ENCODE measurements at places on chromosomes 2 and 18.

DNA sequence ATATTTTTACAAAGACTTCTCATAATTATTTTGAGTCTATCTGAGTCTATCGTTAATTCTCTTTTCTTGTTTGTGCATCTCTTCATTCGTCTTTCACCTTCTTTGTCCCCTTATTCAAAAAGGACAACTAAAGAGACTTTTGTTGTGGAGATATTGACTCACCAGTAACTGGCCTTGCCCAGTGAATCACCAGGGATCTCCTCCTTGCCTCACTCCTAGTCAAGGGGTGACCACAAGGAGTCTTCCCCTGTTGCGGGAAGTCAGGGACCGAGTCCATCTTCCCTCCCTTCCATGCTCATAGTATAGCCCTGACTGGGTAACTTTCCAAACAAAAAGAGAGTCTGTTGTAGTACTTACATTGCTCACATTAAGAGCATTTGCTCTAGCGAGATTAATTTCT lies 158.9 kb downstream of the NEB start:
- no peak for DNase-seq

GRCh38 chr18:74598350-74599001 lies 806 bp downstream of the ZNF407 start:
- peak; percentile 65 for DNase-seq

GRCh38 chr18:31577195-31577594 lies 14.5 kb upstream of the TTR start:
- no peak for DNase-seq

- DNase-seq: no peak
These were observed 82.2 kb upstream of the SEC11C start for GRCh38 chr18:59057493-59057795.

DNA sequence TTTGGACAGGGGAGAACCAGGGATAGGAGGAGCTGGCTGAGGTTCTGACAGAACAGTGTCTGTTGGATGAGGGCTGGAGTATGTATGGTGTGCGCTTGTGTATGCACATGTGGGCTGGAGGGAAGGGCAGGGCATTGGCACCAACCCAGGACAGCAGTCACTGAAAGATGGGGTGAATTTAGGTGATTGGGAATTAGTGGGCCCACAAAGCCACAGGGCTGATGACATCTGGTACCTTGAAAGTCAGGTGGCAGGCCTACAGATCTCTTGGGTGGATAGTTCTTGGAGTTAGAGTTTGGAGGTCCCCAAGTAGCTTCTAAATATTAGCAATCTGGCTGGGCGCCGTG lies 45.7 kb downstream of the C2orf42 start:
- no peak for DNase-seq

GRCh38 chr18:23619388-23619881 lies 33.1 kb upstream of the NPC1 start:
- no peak for DNase-seq

- DNase-seq: no peak
These were observed 209.3 kb downstream of the SLC4A3 start for GRCh38 chr2:219836647-219837177.

GRCh38 chr2:108285616-108286015 lies 3.1 kb upstream of the SULT1C2 start:
- no peak for DNase-seq

GRCh38 chr2:241814393-241814642 lies 5.3 kb downstream of the NEU4 start:
- no peak for DNase-seq

- DNase-seq: no peak
These were observed 22.5 kb downstream of the INPP4A start for GRCh38 chr2:98467082-98467536.

GRCh38 chr2:80429251-80429650 lies 124.7 kb upstream of the LRRTM1 start:
- no peak for DNase-seq

GRCh38 chr2:136255648-136256461 lies 137.9 kb upstream of the CXCR4 start:
- peak; percentile 52 for DNase-seq

DNA sequence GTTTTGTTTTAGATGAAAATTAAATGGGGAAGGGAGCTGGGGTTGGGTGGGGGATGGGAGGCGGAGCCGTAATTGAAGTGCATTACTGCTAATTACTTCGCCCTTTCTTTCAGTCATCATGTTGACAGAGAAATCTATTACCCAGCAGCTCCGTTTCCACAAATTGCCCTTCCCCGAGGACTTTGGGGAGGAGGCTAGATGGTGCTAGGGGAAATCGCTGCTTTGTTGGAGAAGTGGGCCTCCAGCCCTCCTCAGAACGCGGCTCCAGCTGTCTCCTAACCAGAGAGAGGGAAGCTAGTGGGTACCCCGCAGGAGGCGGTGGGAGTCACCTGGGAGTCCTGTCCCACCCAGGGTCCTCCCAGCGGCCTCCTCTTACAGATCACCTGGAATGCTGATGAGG lies 130.9 kb upstream of the MYCN start:
- DNase-seq: no peak

- no peak for DNase-seq
These were observed 122.8 kb downstream of the ARL4C start for GRCh38 chr2:234374150-234374508.

DNA sequence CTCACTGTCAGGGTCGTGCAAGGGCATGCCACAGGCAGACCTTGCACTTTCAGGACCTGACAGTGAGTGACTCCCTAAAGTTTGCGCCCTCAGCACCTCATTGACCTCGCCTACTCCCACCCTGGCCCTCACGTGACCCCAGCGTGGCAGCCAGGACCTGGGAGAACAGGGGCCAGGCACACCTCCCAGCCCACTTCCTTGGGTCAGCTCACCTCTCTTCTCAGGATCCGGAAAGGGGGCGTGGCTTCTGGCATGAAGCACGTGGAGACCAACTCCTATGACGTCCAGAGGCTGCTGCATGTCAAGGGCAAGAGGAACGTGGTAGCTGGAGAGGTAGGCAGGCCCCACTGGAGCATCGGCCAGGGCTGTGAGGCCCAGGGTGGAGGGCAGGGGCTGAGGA lies 8.8 kb downstream of the VIL1 start:
- DNase-seq: no peak

DNA sequence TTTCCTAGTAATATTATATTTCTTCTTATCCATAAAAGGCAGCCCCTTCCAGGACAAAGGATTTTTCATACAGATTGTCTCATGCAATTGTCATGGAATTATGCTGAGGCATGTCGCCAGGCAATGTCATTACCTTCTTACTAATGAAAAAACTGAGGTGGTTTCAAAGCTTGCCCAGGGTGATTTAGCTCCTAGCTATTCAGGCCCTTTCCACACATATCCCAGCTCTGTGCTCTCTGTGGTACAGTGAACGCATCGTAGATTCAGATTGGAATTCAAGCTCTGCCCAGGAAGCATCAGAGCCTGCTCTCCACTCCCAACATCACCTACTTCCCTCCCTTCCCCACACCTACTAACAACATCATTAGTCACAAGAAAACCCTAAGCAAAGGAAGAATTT lies 60.1 kb downstream of the ATP8B1 start:
- DNase-seq: no peak

GRCh38 chr2:99989905-99990304 lies 152.5 kb downstream of the AFF3 start:
- DNase-seq: no peak

- DNase-seq: no peak
These were observed 882.1 kb upstream of the PIK3C3 start for GRCh38 chr18:41072946-41073345.

- DNase-seq: no peak
These were observed 18.7 kb upstream of the CCBE1 start for GRCh38 chr18:59715966-59716369.

DNA sequence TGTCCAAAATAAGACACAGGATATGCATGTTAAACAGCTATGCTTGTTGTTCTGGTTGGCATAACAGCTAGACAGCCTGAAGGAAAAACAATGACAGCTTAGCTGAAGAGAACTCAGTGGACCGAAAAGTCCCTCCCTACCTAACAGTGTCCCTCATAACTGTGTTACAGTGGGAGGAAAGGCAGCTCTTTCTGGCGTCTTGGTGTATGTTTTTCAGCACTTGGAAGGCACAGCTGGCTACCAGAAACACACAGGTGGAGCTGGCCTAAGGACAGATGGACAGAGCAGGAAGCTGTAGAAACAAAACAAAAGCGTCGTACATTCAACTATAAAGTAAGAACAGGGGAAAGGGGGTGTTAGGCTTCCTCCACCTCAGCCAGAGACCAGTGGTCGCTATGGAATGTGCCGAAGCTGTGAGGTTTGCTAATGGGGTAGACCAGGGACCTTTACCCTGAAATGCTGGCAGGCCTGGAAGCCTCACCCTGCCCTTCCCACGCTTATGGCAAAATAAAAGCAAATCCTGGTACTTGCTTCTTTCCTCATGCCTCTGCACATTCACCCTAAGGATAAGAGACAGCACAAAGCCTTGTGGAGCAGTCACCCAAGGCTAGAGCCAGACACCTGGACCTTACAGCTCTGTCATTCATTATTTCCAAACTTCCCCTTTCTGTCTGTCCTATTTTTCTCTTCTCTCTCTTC lies 103.5 kb upstream of the TRIB2 start:
- DNase-seq: no peak

- no peak for DNase-seq
These were observed 2.1 kb upstream of the DNAJC27 start for GRCh38 chr2:24973812-24974211.

DNA sequence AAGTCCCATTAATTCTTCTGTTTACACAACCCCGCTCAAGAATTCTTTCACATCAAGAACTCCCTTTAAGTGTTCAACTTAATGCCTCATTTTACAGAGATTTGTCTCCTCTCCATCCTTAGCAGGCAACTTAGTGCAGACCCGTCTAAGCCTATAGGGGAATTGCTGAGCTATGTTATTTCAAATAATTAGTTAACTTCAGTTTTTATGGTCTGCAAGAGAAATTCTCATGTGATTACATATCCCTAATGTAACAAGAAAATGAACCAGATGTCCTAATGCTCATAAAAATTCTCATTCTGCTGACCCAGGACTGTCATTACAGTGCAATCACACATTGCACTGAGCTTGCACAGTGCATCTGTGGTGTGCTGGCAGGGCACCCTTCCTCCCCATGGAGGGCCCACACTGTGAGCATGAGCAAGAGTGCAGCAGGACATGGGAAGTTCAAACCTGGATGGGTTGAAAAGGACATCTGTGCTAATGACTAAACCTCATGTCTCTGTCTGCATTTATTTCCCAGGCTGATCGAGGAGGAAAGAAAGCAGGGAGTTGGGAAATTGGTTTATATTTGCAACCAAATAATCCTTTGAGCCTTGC lies 97.1 kb downstream of the COL5A2 start:
- DNase-seq: no peak

DNA sequence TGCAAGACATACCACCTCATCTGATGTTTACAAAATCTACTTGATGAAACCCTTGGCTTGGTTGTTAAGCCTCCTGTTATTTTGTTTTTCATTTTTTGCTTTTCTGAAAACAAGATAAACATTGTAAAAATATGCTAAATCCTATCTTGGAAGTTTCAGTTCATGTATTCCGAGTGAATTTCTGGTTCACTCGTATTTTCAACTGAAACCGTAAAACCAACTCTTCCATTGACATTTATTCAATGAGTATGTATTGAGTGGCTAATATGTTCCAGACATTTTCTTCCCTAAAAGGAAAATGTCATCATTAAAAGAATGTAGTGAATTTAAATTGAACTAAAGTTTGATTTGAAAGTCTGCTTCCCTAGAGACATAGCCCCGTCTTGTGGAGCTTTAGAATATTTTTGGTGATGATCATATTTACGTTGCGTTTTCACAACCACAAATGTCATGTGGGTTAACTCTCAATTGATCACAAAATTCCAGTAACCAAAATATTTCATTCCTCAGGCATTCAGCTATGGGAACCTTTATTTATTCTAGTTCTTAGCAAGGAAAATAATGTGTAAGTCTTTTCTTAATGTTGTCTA lies 204.2 kb downstream of the MBD2 start:
- no peak for DNase-seq

DNA sequence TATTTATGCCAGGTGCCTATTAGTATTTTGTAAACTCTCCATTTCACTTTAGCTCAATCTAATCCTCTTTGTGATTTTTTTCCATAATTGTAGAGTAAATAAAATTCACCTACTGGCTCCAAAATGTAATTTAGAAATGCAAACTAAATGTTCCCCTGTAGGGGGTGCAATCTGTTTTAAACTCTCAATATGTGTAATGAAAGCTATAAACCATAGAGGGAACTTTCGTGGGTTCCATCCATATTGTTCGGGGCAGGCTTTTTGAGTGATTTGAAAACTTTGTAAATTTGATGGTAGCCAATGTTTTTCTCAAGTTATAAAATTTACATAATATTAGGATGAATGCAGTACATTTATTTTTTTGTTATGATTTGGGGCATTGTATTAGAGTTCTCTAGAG lies 49.4 kb downstream of the TSPYL6 start:
- DNase-seq: no peak

DNA sequence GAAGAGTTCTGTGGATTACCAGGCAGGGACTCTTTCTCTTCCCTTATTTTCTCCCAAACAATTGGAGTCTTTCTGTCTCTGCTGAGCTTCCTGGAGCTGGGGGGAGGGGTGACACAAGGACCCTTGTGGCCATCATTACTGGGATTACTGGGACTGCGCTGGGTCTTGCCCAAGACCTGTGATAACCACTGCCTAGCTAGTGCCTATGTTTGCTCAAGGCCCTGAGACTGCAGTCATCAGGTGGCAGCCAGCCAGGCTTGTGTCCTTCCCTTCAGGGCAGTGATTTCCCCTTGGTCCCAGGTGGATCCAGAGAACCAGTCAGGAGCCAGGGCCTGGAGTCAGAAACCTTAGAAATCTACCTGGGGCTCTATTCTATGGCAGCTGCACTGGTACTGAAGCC lies 355.6 kb downstream of the PARD3B start:
- no peak for DNase-seq

DNA sequence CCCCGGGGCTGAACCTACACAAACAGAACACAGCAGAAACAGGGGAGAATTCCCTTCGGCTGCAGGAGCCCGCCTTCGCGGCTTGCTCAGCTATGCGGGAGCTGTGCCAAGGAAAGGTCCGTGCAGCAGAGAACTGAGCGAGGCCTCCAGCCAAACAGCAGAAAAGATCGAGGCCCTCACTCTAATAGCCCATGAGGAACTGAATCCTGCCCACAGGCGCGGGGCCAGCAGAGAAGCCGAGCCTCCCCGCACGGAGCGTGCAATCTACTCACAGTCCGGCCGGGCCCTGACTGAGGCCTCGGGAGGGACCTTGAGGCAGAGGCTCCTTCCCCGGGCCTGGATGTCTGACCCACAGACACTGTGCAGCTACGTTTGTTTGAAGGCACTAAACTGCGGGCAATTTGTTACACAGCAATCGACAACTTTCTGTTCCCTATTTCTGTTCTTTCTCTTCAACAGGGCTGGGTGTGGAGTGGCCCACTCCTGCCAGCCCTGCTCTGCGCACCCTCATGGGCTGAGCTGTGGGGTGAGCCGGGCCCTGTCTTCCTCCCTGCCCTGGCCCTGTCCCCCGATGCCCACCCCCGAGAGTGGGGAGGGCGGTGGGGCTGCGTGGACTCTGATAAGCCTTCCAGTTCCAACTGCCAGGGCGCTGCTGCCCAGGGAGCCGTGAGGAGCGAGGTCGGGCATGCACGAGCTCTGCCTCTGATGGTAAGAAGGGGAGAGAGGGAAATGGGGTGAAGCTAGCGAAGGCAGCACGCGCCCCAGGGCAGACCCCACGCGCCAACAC lies 13.7 kb downstream of the HES6 start:
- no peak for DNase-seq
